Heart left ventricle (tissue), 16 donors: ENCODE measurements at places on chromosomes 7 and 10. TPM values are rescaled to one million over a fixed set of nuclear protein-coding genes. Genes with fewer than 3 reads are reported as not detected.
A peak's percentile ranks its signal among the peaks of the same experiment; 100 is the strongest.

Gene ANKRD61
- polyA plus RNA-seq: 0.19 TPM

Gene PRKG1
- 9.5 TPM for polyA plus RNA-seq

Gene IGF2BP3
- 0.30 TPM for polyA plus RNA-seq

- DNase-seq: peak; percentile 33
These were observed 132.1 kb downstream of the NRBF2 start for GRCh38 chr10:63265222-63265617.

- no peak for DNase-seq
These were observed 94.4 kb downstream of the MAPK8 start for GRCh38 chr10:48400850-48401220.

GRCh38 chr10:108338146-108338545, 1173.6 kb upstream of the SORCS1 start:
- no peak for DNase-seq

DNA sequence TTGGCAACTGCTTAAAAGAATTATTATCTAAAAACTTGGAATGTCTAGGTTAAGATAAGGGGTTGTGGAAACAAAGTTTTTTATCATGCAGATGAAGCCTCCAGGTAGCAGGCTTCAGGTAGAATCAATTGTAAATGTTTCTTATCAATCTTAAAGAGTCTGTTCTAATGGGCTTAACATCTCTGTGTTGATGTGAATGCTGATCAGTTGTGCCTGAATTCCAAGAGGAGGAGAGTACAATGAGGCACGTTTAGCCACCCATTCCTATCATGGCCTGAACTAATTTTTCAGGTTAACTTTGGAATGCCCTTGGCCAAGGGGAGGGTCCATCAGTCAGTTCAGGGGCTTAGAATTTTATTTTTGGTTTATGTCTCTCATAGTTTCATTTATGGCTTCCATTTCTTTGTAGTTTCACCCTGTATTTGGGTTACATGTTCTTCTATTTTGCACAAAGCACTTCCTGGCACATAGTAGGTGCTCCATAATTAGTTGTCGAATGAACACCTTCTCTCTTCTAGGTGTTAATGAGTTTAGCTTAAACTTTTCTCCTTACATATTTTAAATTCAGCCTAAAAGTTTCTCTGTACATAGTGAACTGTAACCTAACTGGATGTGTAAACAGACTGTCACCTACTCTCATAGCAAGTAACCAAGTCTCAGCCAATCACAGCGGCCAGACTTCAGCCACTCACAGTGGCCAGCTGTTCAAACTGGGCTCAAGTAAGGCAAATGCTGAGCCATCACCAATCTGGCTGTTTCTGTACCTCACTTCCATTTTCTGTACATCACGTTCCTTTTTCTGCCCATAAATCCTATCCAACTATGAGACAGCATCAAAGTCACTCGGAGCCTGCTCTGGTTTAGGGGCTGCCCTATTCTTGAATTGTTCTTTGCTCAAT, 34.7 kb downstream of the ALOX5 start:
- no peak for DNase-seq

Gene THSD7A
- 0.11 TPM for polyA plus RNA-seq

- no peak for DNase-seq
These were observed 151.5 kb upstream of the TARP start for GRCh38 chr7:38424750-38425463.

- no peak for DNase-seq
These were observed 113.3 kb downstream of the CPEB3 start for GRCh38 chr10:92177546-92177945.

GRCh38 chr10:99435986-99436638, 5.7 kb upstream of the GOT1 start:
- DNase-seq: no peak

GRCh38 chr10:33155720-33156638, 178.5 kb downstream of the NRP1 start:
- DNase-seq: no peak

DNA sequence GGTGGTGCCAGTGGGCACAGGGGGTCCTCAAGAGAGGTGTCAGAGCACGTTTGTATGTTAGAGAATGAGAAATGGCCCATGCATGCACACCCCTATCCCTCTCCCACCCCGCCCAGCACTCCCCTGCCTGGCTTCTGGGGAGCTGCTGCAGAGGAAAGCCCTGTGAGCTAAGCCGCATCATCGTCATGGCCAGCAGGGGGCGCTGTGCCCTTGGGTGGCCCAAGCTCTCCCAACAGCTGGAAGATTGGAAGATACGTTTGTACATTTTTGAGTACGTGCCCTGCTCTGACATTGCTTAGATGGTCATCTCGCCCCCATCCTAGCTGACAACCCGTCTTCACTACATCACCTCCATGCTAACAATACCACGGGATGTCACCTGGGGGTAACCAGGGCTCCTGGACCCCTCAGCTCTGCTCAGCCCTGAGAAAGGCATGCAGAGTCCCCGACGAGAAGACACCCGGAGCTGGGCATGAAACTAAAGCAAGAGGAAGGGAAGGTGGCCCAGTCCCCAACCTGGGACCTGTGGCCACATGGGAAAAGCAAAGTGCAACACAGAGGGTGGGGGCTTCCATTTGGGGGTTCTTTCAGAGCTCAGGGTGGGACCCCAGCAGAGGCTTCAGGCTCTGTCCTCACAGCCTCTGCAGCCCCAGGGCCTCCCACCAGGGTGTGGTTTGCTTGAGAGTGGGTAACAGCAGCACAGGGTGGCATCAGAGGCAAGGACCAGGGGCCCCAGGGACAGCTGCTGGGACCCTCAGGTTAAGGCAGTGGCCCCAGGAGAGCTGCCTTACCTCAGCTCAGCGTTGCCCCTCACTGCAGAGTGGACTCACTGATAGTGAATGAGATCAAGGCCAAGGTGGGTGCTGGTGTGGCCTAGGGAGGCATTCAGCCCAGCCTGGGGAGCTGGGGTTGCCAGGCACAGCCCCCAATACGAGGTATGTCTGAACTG, 136.6 kb downstream of the PTPN20 start:
- peak; percentile 59 for DNase-seq

DNA sequence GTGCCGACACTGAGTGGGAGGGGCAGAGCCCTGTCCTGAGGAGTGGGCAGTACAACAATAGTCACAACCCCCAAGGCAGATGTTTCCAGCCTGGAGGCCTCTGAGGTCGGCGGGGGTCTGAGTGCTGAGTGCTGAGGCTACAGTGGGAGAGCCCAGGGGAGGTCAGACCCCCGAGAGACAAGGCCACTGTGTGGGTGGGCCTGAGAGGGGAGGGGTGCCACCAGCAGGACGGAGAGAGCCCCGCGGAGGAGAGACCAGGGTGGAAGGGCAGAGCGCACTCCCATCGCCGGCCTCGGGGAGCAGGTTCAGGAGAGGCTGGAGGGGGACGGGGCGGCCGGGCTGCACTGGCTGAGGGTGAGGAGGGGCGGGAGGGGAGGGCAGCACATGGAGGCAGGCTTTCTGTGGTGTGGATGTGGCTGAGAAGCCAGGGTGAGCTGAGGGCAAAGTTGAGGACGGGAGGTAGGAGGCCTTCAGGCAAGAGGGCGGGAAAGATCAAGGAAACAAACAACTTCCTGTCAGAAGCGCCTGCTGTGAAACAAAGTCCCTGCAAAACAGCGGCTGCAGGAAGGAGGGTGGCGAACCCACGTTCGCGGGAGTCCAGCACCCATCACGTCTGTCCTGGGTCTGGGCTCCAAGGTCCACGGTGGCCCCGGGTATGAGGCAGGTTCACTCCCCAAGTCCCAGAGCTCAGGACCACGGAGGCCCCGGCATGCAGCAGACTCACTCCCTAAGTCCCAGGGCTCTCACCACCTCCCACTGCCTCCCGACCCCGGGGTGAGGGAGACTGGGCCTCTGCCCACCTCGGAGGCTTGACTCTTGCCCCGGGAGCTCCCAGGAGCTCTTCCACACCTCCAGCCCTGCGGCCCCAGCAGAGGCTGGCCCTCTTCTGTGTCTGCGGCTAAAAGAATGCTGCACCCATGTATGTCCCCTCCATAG, 76.8 kb upstream of the NKX6-2 start:
- peak; percentile 14 for DNase-seq

Gene ANKRD7
- not detected for polyA plus RNA-seq

Gene GDF2
- not detected for polyA plus RNA-seq

DNA sequence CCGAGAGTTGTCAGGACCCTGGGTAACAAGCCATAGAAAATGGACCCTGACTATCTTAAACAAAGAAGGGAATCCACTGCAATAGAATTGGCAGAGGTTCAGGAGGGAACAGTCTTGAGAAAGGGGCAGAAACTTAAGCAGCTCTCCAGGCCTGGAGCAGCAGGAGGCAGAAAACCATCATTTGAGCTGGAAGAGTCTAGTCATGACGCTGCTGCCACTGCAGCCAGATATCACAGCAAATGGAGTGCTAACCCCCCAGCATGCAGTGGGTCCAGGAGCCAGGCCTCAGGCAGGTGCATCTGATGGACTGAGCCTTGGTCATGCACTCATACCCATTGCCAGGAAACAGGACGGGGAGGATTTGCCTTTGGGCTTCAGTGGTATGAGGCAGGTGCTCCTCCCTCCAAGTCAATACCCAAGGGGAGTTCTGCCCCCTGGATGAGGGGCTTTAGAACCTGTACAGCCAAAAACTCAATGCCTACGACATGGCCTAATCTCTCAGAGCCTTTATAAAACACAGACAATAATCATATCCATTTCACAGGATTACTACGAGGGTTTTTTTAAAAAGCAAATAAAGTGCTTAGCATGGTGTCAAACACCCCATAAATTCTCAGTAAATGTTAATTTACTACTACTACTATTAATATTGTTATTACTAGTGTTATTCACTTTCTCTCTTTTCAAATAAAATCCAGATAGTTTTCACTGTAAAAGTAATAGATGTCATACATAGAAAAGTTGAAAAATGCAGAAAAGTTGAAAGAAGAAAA, 30.7 kb downstream of the DUSP5 start:
- no peak for DNase-seq

Gene PLAU
- 3.3 TPM for polyA plus RNA-seq

- DNase-seq: no peak
These were observed 34.5 kb upstream of the GATAD1 start for GRCh38 chr7:92412745-92413144.

DNA sequence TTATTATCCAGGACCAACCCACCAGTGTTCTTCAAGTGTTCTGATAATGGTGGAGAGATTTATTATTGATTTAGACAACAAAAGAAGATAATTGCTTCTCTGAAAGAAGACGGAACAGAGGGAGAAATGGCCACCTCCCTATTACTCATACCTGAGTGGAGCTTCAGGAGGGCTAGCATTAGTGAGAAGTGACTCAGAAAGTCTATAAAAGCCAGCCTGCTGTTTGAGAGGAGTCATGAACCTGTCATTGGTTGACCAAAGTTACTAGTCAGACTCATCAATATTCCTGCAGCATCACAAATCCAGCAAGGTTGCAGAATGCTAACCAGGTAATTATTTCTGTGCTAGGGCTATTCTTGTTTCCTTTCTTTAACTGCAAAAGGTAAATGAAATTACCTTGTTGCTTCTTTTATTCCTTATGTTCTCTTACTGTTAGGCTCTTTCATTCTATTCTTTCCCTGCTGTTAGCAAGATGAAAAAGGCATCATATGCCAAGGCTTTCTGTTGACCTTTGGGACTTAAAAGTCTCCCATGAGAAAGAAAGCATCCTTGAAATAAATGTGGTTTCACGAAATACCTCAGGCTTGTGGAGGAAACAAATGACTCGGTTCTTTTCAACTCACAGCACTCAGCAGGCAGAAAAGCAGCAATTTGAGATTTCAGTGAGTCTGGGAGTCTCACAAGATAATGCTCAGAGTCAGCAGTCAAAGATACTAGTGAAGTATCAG, 256.4 kb upstream of the PHYHIPL start:
- no peak for DNase-seq

- DNase-seq: no peak
These were observed 541.0 kb upstream of the ADARB2 start for GRCh38 chr10:2278363-2278762.
